ENCODE measurements at places on chromosomes 12 and 14. TPM values are rescaled to one million over a fixed set of nuclear protein-coding genes. Genes with fewer than 3 reads are reported as not detected.

- no peaks in the 10 kb centered on the region for H3K4me1 ChIP-seq
- H3K36me3 ChIP-seq = no peaks in the 10 kb centered on the region
- H3K27me3 ChIP-seq = no peaks in the 10 kb centered on the region
Measured at GRCh38 chr14:93368996-93369712, 22.2 kb downstream of the COX8C start.

The SLC38A6 gene
- total RNA-seq = 11.4 TPM

The YARS2 gene
- total RNA-seq = 15.0 TPM

- DNase-seq = no peak
- H3K27ac ChIP-seq = no peak overlapping the region
- H3K4me3 ChIP-seq = no peak overlapping the region
- H3K36me3 ChIP-seq = no peaks in the 10 kb centered on the region
- H3K27me3 ChIP-seq = no peaks in the 10 kb centered on the region
Measured at GRCh38 chr12:52305921-52306705, 14.8 kb upstream of the KRT81 start.

DNA sequence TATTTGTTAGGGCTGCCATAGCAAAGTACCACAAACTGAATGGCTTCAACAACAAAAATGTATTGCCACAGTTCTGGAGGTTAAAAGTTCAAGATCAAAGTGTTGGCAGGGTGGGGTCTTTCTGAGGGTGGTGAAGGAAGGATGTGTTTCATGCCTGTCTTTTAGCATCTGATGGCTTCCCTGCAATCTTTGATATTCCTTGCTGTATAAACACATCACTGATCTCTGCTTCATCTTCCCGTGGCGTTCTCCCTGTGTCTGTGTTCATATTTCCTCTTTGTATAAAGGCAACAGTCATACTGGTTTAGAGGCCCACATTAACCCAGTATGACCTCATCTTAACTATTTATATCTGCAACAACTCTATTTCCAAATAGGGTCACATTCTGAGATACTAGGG is 167.5 kb downstream of the BTG1 start:
- H3K27ac ChIP-seq = no peak overlapping the region
- no peaks in the 10 kb centered on the region for H3K4me1 ChIP-seq
- no peaks in the 10 kb centered on the region for H3K27me3 ChIP-seq
- no peak for DNase-seq
- no peaks in the 10 kb centered on the region for H3K36me3 ChIP-seq

DNA sequence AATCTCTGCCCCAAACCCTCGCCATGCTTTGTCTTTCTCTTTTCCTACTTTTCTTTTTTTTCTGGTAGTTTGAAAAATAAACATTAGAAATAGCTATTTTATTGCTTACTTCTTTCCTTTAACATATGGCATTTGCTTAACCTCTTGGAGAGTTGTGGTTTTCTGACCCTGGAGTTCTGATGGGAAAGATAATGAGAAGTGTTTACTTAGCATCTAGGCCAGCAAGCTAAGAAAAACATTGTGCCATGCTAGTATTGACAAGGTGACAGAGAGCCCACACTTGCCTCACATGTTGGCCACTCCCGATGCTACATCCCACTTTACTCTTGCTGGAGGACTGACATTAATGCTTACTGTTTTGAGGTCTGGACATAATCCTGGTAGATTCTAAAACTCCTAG is 886.2 kb downstream of the DIO2 start:
- H3K27me3 ChIP-seq = no peaks in the 10 kb centered on the region
- DNase-seq = no peak
- no peak overlapping the region for H3K27ac ChIP-seq
- peaks cover 41% of the 10 kb centered on the region for H3K4me1 ChIP-seq
- no peaks in the 10 kb centered on the region for H3K36me3 ChIP-seq

DNA sequence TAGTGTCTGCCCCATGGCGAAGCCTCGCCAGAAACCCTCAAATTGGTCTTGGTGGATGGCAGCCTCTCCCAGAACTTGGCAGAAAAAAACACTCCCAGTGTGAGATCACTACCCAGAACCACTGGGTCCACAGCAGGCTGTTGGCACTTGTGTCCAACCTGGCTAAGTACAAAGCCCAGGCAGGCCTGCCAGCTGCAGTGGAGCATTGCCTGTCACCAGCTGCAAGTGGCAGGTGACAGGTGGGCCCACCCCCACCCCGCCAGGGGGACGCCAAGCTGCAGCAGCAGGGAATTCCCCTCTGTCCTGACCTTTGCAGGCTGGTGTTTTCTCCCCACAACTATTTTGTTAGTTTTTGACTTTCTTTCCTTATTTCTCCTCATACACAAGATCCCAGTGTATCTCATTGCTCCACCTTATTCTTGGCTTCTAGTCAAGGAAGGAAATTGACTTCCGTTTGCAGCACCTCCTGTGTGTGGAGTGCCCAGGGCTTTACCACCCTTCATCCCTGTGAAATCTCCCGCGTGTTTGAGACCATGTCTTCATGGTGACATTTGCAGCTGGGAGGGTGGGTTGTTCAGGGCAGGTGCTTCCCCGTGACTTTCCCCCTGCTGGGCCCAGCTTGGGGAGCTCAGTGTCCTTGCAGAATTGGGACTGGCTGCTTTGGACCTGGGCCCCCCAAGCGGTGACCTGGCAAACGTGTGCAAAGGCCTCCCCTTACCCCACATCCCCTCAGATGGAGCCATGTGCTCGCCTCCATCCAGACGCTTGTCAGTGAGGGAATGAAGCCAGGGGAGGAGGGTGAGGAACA is 73.8 kb upstream of the RIN3 start:
- H3K4me1 ChIP-seq = no peaks in the 10 kb centered on the region
- no peak overlapping the region for H3K4me3 ChIP-seq
- DNase-seq = no peak

- no peak overlapping the region for H3K4me3 ChIP-seq
- DNase-seq = no peak
- H3K27me3 ChIP-seq = no peaks in the 10 kb centered on the region
- H3K4me1 ChIP-seq = peaks cover 2% of the 10 kb centered on the region
- no peak overlapping the region for H3K27ac ChIP-seq
Measured at GRCh38 chr12:79381248-79382208, 309.2 kb downstream of the PAWR start.

The CEBPE gene
- not detected for total RNA-seq

GRCh38 chr14:37932008-37932407 is 275.7 kb upstream of the SSTR1 start:
- no peaks in the 10 kb centered on the region for H3K27me3 ChIP-seq
- no peak overlapping the region for H3K4me3 ChIP-seq
- DNase-seq = no peak
- H3K27ac ChIP-seq = no peak overlapping the region
- H3K36me3 ChIP-seq = no peaks in the 10 kb centered on the region

DNA sequence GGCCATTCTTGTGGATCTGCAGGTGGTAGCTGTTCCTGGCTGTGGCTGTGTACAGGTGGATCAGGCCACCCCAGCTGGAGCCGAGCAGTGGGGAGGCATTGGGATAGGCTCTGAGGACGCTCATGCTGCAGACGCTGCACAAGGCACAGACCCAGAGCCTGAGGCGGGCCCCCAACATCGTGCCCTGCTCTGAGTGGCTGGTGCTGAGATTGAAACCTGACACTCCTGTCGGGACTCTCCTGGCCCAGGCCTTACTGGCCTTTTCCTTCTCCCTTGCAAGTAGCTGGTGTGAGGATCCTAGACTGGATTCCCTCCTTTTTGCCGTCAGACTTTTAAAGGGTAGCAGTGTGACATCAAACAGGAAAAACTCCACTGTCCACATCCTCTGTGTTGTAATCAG is at the start of gene FGF23:
Gene FGF23 (minus strand): TSS at position 308 of the 400 bp plus-strand sequence. CDS start 130 bp downstream, at position 178.
- peak; percentile 90 for DNase-seq
- H3K27me3 ChIP-seq = peaks cover 8% of the 10 kb centered on the region
- H3K4me1 ChIP-seq = no peaks in the 10 kb centered on the region
- no peak within 1 kb of the TSS for H3K27ac ChIP-seq

DNA sequence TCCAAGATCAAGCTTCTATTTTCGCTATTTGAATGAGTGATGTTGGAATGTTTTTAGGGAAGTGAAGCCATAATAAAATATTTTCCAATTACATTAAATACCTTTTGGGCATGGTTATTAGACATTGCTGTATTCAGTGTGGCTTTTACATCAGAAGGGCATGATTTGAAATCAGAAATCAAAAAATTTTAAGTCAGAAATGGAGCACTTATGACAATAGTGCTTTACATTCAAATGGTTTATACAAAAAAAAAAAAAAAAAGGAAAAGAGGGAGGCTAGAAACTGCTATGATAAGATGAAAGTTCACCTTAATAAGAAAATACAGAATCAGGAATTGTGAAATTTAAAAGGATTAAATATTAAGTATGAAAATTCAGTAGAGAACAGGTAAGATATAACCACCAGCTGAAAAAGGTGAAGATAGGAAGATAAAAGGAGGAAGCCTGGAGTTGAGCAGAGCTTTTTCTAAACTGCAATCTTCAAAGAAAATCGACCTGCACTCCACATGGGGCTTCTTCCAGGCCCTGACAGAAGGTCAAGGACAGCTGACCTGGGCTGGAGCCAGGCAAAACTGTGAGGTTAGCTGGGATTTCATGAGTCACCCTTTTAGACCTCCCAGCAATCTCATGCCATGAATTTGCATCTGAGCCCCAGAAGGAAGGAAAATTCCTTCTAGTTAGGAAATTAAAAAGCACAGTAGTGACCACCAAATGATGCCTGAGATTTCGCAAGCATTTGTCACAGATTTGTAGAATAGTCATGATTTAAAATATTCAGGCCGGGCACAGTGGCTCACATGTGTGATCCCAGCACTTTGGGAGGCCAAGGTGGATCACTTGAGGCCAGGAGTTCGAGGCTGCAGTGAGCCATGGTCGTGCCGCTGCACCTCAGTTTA is 23.4 kb upstream of the BMP4 start:
- no peaks in the 10 kb centered on the region for H3K36me3 ChIP-seq
- no peak overlapping the region for H3K27ac ChIP-seq
- H3K27me3 ChIP-seq = no peaks in the 10 kb centered on the region
